ENCODE measurements at places on chromosomes 16 and 17.

- DNase-seq = no peak
Measured at GRCh38 chr17:80695979-80696378, 151.3 kb downstream of the RPTOR start.

DNA sequence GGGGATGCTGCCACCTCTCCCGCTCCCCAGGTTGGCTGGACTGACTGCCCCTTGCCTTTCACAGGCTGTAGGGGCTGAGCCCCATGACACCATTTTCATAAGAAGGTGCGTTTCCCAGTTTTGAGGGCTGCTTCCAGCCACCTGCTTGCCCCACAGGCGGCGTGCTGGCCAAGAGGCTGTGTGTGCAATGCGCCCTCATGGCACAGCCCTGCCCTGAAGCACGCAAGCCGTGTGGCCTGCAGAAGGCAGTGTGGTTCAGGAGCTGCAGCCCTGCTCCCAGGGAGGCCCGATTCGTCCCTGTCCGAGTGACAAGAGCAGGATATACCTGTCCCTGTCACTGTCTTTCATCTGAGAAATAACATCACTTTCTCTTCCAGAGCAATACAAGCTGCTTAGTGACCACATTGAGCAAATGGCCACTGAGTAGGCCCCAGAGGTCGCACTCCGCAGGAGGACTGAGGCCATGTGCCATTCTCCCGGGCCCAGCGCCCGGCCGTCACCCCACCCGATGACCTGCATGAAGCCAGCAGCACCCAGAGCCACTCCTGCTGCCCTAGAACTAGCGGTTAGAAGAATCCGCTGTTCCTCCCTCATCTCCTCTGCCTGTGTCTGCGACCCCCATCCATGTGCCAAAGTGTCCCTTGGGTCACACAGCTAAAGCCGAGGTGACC lies 24.2 kb downstream of the CIBAR2 start:
- no peak for DNase-seq

DNA sequence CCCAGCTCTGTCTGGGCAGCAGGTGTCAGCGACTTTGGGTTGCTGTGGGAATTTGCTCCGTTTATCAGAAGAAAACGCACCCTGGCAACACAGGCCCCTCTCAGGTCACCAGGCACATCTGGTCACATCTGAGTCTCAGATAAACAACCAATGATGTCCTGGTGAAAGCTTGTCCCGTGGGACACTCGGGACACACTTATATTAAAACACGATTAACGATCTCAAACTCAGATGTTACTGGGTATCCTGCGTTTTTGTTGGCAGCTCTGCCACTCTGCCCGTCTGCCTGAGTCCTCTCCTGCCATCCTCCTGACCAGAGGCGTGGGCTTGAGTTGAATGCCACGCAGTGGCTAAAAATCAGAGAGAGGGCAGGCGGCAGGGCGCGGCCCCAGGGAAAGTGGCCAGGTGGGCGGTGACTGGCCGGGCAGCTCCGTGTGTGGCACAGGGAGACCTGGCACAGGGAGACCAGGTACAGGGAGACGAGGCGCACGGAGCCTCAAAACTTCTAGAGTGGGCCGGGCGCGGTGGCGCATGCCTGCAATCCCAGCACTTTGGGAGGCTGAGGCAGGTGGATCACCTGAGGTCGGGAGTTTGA lies 2.1 kb downstream of the SECTM1 start:
- no peak for DNase-seq

DNA sequence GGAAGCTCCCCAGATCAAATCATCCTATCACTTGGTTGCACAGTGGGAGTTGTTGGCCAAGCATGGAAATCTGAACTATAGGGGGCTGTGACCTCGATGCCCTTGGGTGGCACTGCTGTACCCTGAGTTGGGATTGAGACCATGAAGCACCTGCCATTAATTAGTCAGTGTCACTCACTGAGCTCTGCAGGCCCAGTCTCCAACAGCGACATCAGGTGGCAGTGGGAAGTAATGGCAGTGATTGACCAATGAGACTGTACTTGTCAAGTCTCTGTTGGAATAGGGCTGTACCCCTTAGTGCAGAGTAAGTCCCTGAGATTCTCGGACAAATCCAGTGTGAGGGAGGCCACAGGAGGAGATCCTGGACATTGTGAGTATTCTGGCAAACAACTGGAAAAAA lies 118.0 kb upstream of the RPL38 start:
- peak; percentile 24 for DNase-seq

DNA sequence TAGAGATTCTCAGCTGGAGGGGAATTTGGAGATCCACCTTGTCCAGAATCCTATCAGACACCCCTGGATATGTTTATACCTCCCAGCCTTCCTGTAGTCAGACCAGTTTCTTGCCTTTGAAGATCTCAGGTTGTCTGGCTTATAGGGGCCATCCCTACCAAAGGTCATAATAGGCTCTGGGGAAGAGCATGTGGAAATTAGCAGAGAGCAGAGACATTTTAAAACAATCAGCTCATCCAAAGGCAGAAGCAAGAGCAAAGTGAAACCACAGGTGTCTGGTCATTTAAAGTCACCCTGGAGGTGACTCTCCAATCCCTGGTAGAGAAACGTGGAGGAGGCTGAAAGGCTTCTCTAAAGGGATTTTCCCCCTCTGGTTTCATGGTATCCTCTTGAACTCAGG lies 299.3 kb upstream of the EEF2KMT start:
- no peak for DNase-seq

DNA sequence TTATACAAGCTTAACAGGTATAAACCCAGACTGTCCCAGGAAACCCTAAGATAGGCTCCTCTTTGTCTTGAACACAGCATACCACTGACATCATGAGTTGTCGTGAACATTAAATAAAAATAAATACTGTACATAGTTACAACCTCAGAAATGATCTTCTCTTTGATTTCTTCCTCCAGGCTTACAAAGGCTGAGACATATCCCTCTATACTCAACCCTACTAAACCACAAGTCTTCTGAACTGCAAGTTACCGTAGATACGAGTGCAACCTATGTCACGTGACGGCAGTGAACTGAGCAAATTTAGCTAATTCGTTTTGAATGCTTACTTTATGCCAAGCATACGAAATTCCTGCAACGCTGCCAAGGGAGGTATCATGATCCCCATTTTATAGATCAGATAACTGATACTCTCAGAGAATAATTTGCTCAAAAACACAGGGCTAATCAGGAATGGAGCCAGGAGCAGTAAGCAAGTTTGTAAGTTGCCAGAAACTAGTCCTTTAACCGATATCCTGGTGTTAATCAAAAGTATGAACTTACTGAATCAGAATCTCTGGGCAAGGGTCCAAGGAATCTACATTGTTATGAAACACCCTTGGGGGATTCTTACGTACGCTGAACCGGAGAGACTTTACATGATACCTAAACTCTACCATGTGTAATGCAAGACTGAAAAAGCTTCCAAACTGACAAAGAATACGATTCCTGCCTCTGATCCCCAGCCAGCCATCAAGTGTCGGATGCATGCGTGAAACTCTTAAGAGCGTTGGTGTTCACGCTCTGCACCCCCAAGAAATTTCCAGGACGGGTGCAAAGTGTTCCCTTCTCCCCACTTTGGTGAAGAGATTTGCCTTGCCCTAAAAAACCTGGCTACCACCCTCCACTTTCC lies 106.2 kb downstream of the XYLT1 start:
- no peak for DNase-seq

GRCh38 chr16:89009343-89010209 lies 32.6 kb upstream of the CBFA2T3 start:
- peak; percentile 45 for DNase-seq

DNA sequence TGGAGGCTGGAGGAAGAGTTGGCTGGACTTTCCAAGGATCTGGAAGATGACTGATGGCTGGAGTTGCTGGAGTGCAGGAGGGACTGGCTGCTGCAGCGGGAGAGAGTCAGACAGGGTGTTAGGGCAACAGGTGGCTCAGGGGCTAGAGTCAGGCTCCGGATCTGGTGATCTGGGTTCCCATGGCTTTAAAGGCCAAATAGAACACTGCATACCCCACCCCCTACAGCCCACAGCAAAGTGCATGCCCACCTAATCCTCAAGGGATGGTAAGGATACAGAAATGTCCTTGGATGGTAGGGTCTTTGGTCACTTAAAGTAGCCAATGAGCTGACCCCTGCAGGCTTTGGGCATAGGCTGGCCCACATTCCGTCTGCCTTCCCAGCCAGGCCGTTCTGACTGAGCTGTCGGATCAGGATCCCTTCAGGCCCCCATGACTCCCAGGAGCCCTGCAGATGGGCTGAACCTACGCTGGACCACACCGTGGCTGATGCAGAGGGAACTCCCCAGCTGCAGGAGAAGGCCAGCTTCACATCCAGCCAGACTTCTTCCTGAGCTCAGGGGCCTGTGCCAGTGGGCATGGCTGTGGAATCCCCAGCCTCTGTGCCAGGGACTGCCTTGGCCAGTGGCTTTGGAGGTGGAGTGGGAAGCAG lies 13.9 kb downstream of the TNS4 start:
- no peak for DNase-seq

DNA sequence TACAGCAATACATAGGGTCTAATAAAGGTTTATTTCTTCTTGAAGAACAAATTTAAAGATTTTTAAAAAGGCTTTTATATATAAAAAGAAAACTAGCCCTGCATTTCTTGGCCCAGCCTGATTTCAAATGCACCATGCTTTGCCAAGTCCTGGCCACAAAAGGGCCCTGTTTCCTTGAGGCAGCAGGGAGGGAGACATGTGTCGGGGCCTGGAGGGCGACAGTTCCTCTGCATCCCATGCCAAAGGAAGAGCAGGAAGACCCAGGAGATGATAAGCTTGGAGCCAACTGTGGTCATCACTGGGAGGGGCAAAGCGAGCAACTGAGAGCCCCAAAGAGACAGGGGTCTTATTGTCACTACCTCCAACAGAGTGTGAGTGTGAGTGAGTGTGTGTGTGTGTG lies 571.5 kb upstream of the PSMD7 start:
- no peak for DNase-seq

- no peak for DNase-seq
Measured at GRCh38 chr17:68782789-68783188, 172.4 kb downstream of the ABCA8 start.

DNA sequence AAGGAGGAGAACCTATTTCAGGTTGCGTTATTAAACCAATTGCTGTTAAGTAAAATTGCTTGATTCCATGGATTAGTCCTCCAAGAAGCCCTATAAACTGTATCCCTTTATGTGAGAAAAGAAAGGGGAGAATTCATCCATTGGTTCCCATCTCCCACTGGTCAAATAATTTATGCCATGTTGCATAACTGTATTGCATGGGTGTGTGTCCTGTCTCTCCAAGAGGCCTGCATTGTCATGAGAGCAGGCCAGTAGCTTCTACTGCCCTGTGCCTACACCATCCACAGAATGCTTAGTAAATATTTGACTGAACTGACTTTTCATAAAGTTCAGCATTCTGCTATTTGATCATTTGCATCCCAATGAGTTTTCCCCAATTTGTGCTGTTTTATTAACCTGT lies 11.7 kb upstream of the TOB1 start:
- DNase-seq = no peak

- DNase-seq = peak; percentile 82
Measured at GRCh38 chr17:77494664-77495435, 354.1 kb downstream of the SEC14L1 start.

GRCh38 chr17:41474863-41475262 lies 6.1 kb downstream of the KRT35 start:
- DNase-seq = no peak

DNA sequence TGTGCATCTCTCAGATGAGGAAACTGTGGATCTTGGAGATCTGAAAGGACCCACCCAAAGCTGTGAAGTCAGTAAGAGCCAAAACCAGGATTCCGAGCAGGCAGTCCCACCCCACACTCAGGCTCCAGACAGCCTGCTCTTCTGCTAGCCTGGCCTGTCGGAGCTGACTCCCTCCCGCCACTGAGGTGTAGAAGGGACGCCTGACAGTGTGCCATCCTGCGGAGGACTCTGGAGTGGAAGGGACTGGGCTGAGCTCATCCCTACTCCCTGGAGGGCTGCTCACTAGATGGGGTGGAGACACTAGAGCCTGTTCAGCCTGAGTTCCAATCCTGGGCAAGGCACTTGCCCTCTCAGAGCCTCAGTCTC lies 36.0 kb downstream of the WFDC1 start:
- DNase-seq = peak; percentile 43

GRCh38 chr17:67492251-67492740 lies 115.2 kb downstream of the PITPNC1 start:
- no peak for DNase-seq

DNA sequence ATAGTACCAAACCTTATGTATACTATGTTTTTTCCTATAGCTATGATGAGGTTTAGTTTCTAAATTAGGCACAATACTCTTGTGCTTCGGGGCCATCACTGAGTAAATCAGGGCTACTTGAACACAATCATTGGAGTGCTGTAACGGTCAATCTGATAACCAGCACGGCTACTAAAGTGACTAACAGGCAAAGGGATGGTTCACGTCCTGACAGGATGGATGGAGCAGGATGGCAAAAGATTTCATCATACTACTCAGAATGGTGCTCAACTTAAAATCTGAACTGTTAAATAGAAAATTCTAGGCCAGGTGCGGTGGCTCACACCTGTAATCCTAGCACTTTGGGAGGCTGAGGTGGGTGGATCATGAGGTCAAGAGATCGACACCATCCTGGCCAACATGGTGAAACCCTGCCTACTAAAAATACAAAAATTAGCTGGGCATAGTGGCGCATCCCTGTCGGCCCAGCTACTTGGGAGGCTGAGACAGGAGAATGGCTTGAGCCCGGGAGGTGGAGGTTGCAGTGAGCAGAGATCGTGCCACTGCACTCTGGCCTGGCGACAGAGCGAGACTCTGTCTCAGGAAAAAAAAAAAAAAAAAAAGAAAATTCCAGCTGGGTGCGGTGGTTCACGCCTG lies 7.0 kb downstream of the TUFM start:
- DNase-seq = no peak

GRCh38 chr17:550041-550398 lies 164.6 kb downstream of the VPS53 start:
- DNase-seq = no peak

DNA sequence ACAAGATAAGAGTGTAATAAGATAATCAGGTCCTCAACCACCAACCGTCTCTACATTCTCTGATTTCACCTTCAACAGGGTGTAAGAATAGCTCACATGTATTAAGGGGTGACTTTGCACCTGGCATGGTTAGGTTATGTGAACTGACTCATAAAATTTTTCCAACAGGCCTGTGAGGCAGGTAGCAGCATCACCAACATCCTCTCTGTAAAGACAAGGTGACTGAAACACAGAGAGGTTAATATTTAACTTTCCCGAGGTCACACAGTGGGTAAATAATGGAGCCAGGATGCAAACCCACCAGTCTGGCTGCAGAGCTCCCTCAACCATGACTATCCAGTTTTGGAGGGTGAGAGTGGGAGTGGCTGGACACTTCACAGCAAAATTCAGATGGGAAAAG lies 317.2 kb downstream of the C16orf95 start:
- DNase-seq = no peak

DNA sequence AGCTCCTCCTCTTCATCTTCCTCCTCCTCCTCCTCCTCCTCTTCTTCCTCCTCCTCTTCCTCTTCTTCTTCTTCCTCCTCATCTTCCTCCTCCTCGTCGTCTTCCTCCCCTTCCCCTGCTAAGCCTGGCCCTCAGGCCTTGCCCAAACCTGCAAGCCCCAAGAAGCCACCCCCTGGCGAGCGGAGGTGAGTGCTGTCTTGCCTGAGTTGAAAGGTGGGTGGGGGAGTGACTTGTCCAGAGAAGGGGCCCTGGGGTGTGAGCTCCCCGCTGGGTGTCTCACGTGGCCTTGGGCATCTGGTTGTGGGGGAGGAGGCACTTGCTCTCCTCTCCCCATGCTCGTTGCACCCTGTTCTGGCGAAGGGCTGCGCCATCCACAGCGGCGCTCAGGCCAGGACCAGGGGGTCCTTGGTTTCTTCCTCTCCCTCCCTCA lies 8.0 kb downstream of the ELOB start:
- peak; percentile 52 for DNase-seq

GRCh38 chr17:82601447-82602000 lies 46.7 kb downstream of the WDR45B start:
- DNase-seq = no peak

GRCh38 chr16:8685617-8686016 lies 11.2 kb downstream of the ABAT start:
- DNase-seq = no peak

Measured in posterior cingulate gyrus (tissue), 11 donors.